T-helper 2 cell (primary cell): ENCODE measurements at places on chromosomes 4 and X.

GRCh38 chr4:80017125-80017854, 55.7 kb downstream of the ANTXR2 start:
- DNase-seq = no peak

GRCh38 chrX:3442691-3443090, 96.2 kb upstream of the MXRA5 start:
- DNase-seq = no peak

DNA sequence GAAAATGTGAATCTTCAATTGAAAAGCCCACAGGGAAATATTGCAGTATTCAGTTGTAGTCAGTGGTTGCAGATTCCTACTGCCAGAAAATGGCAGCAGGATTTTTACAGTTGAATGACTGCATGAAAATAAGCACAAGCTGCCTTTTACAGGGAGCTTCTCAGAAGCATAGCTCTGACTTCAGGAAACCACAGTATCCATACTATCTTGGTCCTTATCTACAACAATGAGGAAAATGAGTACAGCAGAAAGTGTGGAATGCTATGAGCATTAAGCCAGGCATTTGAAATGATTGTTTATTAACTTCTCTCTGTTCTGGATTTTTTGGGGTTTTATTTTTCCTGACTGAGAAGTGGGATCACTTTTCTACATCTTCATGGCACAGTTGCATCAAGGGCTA, 34.6 kb upstream of the PRRG1 start:
- DNase-seq = no peak

DNA sequence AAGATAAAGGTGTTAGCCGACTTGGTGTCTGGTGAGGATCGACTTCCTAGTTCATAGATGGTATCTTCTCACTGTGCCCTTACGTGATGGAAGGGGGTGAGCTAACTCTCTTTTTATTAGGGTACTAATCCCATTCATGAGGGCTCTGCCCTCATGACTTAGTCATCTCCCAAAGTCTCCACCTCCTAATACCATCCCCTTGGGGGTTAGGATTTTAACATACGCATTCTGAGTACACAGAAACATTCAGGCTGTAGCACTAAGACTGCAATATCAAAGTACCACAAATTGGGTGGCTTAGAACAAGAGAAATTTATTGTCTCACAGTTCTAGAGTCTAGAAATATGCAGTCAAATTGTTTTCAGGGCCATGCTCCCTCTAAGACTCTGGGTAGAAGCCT, 58.0 kb upstream of the IL13RA1 start:
- no peak for DNase-seq

- no peak for DNase-seq
Measured at GRCh38 chr4:23770011-23770410, 119.8 kb downstream of the PPARGC1A start.

- no peak for DNase-seq
Measured at GRCh38 chr4:38367642-38368174, 296.3 kb upstream of the KLF3 start.

DNA sequence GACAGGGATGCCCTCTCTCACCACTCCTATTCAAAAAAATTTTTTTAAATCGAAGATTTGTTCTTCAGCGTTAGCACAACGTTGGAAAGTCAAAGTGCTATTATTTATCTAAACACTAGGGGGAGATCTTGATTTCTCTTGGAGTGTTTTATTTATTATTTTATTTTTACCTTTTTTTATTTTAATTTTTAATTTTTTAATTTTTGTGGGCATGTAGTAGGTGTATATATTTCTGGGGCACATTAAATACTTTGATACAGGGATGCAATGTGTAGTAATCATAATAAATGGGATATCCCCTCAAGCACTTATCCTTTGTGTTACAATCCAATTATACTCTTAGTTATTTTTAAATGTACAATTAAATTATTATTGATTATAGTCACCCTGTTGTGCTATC, 37.4 kb upstream of the SLC10A4 start:
- no peak for DNase-seq

DNA sequence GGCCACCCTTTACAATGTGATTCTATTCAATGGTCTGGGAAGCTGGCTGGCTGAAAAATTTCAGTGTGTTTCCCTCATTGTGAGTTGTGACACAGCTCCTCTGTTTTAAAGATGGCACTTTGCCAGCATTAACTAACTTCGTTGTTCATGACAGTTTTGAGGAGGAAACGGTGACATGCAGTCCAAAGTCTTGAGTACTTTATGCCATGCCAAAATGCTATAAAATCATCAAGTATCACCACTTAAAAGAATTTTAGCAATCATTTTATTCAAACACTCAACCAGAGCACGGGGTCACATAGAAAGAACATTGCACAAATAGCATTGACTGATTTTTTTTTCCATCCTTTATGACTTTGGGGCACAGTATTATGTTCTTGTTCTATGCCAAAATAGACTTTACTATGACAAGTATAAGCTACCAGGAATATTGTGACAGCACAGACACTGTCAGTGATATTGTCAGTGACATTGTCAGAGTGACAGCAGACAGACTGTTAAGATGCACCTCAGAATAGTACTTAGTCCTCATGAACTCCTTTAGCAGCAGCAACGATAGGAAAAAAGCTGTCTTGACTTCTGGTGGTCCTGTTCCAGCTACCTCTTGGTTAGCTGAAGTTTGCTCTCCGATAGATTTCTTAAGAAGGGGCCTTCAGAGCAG, 46.7 kb downstream of the CXCL13 start:
- DNase-seq = no peak

DNA sequence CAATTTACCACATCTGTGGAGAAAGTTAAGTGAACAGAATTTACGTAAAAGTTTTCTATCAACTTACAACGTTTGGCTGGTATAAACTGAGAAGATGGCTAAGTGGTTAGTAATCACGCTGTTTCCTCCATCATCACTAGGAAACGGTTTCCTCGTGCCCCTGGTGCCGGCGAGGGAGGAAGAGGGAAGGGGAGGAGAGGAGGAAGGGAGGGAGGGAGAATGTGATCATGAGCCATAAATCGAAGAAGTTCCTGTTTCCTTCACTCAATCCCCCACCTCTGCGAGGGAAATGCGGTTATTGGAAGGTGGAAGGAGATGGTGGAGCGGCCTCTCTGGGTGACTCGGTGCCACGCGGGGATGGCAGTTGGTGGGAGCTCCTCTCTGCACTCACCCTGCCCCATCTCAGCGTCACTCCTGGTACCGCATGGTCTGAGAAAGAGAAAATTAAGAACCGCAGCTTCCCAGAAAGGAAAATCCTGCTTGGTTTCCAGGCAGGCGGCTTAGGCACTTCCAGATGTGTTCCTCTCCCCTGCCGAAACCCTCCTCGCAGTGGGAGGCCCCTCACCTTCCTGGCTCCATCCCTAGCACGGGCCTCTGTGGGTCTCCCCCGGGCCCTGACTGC, 216.8 kb downstream of the AFAP1 start:
- DNase-seq = no peak
